ENCODE measurements at places on chromosomes 11 and 22.

- DNase-seq = no peak
These were observed 38.2 kb downstream of the AP2A2 start for GRCh38 chr11:963852-964251.

DNA sequence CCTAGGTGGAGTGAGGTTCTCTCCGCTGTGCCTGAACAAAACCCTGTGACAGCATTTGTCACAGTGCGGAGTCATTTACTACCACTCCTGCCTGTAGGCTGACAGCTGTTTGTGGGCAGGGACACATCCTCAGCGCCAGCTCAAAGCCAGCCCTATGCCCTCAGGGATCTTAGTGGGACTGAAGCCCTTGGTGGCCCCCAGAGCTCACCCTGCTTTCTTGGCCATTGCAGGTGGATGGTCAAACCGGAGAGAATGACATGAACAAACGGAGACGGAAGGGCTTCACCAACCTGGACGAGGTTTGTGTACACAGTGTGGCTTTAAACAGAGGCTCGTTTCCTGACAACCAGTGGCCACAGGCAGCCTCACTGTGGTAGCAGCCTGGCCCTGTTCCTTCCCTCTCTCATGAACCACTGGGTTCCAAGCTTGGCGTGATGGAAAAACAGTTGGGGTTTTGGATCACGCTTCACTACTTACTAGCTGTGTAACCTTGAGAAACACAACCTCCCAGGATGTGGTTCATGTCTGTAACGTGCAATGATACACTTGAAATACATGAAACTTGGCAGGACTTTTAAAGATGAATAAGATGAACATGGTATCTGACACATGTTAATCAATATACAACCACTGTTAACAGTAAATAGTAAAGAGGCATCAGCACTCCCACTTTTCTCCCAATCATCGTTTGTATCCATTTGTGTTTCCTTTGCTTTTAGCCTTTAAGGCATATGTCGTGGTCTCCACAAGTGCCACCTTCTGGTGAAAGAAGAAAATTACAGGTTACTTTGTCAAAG, 125.8 kb downstream of the MICAL2 start:
- DNase-seq = no peak

- DNase-seq = no peak
These were observed 3.2 kb upstream of the PCF11 start for GRCh38 chr11:83153764-83154163.

DNA sequence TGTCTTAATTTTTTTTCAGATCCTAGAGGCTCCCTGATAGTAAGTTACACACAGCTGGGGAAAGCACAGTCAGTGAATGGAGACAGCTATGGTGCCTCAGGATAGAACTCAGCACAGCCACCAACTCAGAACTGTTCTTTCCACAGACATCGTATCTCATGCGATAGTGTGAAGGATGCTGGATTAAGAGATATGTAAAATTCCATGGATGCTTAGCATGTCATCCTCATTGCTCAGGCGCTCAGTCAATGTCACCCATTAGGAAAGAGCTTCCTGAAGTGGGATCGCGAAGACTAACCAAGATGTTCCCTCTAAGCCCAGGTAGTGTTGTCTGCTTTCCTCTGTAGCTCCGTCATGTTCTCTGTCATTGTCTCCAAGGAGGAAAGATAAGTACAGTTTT, 1000.4 kb downstream of the OPCML start:
- no peak for DNase-seq

DNA sequence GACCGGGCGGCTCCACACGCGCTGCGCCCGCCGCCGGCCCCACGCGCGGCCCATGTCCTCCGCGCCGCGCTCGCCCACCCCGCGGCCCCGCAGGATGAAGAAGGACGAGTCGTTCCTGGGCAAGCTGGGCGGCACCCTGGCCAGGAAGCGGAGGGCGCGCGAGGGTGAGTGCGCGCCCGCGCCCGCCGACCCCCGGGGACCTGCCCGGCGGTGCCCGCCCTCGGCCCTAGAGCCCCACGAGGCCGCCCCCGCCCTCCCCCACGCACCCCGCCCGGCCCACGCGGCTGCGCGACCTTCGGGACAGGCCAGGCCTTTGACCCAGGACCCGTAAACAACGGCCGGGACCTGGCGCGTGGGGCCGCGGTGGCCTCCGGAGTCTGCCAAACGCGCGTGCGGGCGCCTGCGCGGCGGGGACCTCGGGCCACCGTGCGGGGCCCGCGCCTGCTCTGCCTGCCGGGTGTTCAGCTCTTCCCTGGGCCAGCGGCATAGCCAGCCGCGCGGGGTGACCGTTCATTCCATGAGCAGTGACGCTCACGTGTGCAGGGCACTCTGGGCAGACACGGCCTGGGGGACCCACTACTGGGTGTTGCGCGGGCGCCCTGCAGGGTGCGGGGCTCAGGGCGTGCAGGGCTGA, at the start of gene PARVB:
Gene PARVB, plus strand, starts transcription at position 15 of the 634 bp plus-strand sequence. Its CDS starts 38 bp downstream, at position 53.
- DNase-seq = no peak

- no peak for DNase-seq
These were observed 32.9 kb upstream of the HORMAD2 start for GRCh38 chr22:30047364-30047738.

DNA sequence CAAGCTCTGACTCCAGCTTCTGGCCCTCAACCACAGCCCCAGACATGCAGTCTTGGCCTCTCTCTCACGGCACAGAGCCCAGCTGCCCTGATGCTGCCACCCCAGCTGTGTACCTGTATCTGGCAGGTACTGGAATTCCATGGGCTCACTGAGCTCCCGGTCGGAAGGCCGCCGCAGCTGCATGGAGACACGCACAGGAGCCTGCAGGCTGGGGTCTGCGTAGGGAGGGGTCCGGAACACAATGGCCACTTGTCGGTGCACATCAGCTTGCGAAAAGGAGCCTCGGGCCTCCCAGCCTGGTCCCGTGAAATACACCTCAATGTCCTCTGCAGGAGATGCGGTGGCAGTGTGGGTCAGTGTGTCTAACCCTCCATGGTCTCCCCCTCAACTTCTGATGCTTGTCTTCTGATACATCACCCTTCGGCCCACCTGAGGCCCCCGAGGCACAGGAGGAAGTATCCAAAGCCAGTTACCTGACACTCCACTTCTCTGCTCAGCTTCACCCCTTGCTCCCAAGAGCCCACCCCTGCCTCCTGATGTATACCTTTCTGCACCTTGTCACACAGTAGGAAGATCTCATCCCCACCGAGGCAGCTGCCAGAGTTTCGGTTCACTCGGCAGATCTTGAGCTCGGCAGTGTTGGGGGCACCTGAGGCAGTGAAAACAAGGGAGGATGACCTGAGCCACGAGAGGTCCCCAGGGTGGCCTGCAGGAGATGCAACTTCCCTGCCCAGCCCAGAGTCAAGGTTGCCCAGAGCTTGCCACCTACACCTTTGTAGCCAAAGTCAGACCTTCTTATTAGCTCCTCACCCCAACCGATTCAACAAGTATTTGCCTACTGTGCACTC, 4.3 kb downstream of the RELA start:
- no peak for DNase-seq

- no peak for DNase-seq
These were observed 123.9 kb downstream of the PHF21B start for GRCh38 chr22:44885806-44886360.

DNA sequence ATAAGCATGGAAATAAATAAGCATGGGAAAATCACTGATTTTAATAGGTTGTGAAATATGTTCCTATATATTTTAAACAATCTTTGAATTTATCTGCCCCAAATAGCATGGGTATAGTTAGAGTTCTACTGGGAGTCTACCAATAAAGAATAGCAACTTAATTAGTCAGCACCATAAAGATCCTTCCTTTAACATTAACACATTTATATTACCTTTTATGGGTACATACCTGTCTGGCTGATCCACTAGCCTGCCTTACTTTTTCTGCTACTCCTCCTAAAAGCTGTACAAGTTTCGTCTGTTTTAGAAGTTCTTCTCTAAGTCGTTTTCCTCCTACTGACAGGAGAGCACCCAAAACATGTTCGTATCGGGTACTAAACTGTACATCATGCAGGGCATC, 39.8 kb upstream of the RPS13 start:
- no peak for DNase-seq

- no peak for DNase-seq
These were observed 9.2 kb upstream of the ALX4 start for GRCh38 chr11:44319170-44319551.

GRCh38 chr11:57674251-57674650, 6.3 kb downstream of the ZDHHC5 start:
- no peak for DNase-seq

GRCh38 chr22:31393893-31394292, 5.5 kb upstream of the DRG1 start:
- DNase-seq = no peak

GRCh38 chr22:46964773-46965550, 202.5 kb downstream of the TBC1D22A start:
- DNase-seq = no peak

DNA sequence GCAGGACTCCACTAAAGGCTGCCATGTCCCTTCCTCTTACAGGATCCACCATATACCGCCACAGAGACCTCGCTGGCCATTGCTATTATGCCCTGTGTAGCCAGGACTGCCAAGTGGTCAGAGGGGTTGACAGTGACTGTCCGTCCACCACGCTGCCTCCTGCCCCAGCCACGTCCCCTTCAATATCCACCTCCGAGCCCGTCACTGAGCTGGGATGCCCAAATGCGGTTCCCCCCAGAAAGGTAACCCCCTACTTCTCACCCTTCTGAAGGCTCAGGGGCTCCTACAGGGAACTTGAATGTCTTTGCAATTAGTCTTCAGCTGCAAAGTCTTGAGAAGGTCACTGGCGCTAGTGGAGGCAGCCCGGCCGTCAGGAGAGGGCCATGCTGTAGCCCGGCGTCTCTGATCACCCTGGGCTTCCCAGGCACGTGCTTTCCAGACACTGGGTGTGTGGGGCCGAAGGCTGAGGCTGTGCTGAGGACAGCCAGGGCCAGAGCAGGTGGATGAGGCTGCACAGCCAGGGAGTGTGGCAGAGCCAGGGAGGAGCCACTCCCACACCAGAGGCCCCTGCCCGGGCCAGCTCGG, 30.0 kb upstream of the MUC5B start:
- DNase-seq = no peak

Measured in AG04449 (cell line).